Stomach (tissue), 19 donors: ENCODE measurements at places on chromosomes 2 and 18.
A peak's percentile ranks its signal among the peaks of the same experiment; 100 is the strongest.

DNA sequence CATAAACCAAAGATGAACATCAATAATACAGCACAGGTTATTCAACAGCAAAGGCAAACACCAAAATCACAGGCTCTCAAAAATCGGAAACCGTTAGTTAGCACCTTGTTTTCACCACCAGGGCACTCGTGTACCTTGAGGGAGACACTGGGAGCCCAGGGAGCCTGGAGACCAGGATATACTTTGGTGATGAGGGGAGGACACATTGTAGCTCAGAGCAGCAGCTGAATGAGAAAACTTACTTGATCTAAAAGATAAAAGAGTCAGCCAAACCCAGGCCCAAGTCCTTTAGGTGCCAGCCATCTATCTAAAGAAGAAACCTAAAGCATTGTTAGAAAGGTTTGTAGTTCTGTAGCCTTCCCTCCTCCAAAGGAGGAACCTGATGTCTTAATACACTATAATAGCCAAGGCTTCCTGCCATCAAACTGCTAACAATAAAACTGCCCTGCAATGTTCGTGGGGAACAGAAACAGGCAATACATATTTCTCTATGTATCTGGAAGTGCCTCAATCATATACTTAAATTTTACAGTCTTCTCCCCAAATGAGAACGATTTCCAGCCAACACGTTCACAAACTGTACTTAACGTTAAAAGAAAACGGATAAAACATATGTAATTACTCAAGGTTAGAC, 19.3 kb downstream of the BCL11A start:
- DNase-seq: no peak

- DNase-seq: no peak
These were observed 37.2 kb downstream of the PTPRM start for GRCh38 chr18:7604361-7604760.

- DNase-seq: peak; percentile 32
These were observed 47.8 kb downstream of the TMX3 start for GRCh38 chr18:68667121-68667520.

DNA sequence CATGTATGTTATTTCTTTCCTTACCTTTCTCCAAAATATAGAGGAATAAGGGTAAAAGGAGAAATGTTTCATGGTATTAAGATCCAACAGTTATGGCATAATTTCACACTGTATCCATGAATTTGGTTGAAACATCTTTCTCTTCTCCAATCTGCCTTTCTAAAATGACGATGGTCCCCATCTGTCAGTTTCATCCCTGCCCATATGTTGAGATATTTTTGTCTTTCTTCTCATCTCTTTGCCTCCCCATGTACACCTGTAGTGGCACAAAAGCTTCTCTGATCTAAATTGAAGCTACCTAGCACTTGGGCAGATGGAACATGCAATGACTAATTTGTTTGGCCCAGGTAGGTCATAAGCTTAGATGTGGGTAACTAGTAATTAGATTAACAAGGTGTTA, 90.7 kb upstream of the LRRTM1 start:
- no peak for DNase-seq

- DNase-seq: no peak
These were observed 137.3 kb upstream of the CWC22 start for GRCh38 chr2:180144338-180144813.

DNA sequence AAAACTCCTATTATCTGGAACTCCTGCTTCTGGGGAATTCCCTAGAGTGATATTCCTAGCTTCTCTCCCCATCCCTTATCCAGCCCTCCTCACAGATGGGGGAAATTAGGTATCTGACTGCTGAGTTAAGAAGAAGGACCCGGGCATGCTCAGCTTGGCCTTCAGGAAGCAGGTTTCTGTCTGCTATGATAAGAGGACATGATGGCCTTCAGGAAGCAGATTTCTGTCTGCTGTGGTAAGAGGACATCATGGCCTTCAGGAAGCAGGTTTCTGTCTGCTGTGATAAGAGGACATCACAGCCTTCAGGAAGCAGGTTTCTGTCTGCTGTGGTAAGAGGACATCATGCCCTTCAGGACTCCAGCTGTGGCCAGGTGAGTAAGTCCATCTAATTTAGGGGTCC, 65.2 kb downstream of the PLEKHM3 start:
- no peak for DNase-seq

DNA sequence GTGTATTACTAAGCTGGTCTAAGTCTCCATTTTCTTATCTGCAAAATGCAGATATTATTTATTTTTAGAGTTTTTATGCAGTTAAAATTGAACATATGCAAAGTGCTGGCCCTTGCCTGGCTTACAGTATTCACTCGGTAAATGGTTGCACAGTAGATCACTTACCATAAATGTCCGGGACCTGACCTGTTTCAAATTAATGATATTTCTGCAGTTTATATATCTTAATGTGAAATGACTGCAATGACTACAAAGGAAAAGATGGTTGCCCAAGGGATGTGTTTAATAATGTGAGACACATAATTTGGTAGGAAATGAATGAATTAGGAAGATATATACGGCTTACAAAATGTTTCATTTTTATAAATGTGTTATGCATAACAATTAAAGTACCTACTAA, 37.1 kb downstream of the LRRC30 start:
- DNase-seq: no peak
